Fibroblast of skin of scalp (primary cell): ENCODE measurements at places on chromosomes 11 and 22.
A peak's percentile ranks its signal among the peaks of the same experiment; 100 is the strongest.

GRCh38 chr11:114399490-114400215 lies 658 bp downstream of the C11orf71 start:
- DNase-seq = no peak

- DNase-seq = no peak
Measured at GRCh38 chr11:24253237-24253760, 243.6 kb upstream of the LUZP2 start.

- no peak for DNase-seq
Measured at GRCh38 chr11:73189723-73190556, 28.1 kb upstream of the P2RY2 start.

DNA sequence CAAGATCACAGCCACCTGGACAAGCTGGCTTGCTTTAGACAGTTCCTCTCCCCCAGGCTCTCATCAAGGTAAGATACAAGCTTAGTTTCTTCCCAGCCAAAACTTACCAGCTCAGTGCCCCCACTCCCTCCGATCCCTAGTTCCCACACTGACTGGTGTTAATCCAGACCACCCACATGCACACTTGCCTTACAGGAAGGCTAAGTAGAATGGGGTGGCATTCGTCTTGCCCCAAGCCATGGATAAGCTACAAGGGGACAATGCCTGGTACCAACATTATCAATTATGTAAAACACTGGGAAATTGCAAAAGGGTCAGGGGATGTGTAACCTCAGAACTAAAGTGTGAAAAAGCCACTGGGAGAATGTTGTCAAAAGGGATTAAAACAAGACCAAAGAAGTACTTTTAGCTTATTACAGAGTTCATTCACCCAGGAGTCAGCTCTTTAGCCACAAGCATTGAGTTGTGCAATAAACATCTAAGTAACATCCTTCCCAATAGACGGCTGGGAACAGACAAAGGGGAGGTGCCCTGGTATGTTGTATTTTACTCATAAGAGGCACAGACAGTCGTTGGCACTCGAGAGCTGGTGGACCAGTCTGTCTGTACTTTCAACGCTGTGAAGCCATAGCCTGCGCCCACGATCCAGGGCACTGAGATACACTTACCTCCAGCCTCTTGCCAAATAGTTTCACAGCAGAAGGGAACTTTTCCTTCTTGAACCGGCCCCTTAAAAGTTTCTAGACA lies 1.1 kb downstream of the DHCR7 start:
- DNase-seq = peak; percentile 19

DNA sequence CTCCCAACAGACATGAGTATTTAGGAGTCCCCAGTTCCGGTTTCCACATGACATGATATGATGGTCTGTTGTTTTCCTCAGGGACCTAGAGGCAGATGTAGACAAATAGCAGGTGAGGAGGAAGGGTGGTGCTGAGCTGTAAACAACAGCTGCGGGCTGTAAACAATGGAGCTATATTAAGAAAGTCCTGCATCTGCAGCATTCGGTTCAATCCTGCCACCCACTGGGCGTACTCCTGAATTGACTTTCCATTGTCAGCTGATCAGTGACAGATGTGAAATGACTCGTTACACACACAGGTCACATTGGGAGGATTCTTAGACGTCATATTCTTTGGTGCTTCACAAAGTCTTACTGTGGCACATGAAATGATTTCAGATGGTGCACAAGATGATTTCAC lies 26.8 kb upstream of the RAG1 start:
- DNase-seq = peak; percentile 37
